ENCODE measurements at places on chromosomes 7 and 10.

DNA sequence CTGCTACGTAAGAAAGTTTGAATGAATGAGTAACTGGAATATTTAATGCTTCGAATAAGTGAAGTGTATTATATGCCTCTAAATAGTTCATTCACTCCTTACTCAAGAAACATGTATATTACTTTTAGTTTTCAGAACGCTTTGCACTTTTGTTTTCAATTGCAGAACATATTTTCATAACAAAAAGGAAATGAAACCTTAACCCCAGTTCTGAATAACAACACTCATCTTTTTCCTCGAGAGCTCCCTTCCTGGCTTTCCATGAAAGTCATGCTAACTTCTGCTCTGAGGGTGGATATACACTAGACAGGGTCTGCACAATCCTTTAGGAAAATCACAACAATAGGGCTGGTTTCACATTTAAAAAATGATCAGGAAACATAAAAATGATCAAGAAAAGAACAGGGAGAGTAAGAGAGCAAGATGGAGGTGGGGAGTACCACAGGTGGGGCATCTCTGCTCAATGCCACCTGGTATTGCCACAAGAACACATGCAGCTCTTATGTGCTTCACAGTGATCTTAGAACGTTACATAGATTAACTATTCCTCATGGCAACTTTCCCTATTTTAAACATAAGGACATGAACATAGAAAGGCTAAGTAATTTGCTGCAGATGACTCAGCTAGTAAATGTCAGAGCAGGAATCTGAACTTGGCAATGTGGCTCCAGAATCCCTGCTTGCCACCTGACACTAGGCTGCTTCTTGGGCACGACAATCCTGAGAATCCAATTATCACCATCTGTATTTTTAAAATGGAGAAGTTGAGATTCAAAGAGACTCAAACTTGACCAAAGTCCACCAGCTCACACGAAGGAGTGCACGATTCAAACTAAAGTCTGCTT, 219.5 kb upstream of the AOAH start:
- DNase-seq: no peak

GRCh38 chr10:96642530-96642929, 55.7 kb upstream of the TM9SF3 start:
- no peak for DNase-seq

GRCh38 chr7:100561491-100562194, 12.1 kb downstream of the SAP25 start:
- no peak for DNase-seq

DNA sequence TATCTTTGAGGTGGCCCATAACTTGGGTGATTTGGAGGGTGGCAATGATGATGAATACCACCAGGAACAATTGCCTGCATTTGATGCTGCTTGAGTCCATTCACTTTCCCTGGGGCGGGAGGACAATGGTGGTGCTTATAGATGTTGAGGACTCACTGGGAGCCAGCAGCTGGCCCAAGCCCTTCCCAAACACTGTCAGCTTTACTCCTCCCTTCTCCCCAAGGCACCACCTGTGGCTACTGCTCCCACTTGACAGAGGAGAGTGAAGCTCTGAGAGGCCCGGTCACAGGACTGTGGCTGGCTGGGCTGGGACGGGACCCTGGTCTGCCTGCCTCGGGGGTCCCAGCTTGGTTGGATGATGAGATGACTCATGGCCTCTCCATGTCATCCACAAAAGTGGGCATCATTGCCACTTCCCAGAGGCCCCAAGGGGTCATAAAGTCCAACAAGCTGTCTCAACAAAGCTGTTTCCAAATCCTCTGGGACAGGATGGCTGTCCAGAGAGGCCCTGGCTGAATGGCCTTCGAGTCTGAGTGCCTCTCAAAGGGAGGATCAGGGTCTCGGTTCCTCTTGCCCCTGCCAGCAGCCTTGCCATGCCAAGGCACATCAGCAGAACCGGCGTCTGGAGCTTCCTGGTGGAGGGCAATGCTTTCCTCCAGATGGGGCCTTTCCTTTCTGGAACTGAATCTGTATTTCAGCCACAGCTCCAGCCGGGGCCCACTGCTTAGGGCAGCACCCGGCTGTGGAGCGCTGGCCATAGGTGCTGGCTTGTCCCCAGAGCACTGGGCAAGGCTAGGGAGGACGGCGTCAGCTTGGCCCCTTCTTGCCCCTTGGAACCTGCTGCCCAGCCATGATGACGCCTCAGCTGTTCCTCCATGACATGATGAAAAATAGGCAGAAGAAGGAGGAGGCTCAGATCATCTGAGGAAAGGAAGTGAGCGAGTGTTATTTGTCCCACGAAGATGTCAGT, 47.0 kb upstream of the PLEKHA1 start:
- DNase-seq: no peak

DNA sequence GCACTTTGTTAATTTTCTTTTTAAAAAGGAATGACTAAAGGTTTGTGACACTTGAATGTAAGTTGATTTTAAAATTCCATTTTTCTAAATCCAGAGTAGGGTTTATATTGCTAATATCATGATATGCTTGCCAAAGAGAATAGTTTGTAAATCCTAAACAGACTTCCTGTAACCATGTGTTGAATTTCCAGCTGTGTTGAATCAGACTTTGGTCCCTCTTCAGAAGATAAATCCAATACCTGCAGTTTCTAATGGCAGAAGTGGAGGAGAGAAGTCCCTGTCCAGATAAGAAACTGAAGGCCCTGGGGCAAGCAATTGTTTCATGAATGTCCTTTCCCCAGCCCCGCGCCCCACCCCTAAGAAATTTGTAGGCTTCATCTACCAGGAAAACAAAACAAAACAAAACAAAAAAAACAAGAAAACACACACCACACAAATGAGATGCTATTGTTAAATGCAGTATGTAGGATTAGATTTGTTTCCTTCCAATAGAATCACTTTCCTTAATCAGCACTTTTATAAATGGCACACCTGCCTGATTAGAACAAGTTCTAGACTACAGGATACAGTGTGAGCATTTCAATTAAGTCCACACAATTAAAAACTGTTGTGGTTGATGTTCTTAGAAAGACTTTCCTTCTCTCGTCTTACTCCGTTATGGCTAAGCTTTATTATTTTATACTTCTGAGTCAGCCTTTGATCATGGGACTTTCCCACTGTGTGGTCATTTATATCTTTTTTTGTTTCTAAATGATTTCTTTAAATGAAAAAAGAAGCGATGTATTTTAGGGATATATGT, 122.8 kb downstream of the KAT6B start:
- no peak for DNase-seq

DNA sequence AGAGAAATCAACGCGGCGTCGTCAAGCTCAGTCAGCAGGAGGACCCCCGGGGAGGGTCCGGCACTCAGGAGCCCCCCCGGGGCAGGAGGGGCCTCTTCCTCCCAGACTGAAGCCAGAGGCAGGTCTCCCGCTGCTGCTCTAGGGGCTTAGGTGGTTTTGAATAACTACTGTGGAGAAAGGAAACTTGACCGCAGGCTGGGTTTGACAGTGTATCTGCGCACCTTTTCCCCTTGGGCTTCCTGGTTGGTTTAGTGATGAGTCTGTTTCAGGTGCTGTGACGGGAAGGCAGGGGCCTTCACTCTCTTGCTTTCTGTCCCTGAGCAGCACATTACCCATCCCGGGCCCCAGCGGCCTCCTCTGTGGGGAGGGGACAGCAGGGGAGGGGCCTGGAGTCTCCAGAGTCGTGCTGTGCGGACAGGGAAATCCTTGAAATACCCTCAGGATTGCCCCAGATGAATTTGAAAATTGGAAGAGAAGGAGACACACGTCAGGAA, 262.2 kb downstream of the ADARB2 start:
- DNase-seq: no peak

Data from SK-N-DZ (cell line).